IMR-90 (cell line): ENCODE measurements at places on chromosomes 5 and 9. TPM values are rescaled to one million over a fixed set of nuclear protein-coding genes. Genes with fewer than 3 reads are reported as not detected.

The TMOD1 gene
- total RNA-seq, result 0.18 and 0.28 TPM in 2 replicates

The C9 gene
- total RNA-seq, result not detected in 2 replicates

The CTSV gene
- total RNA-seq, result 0.54 and 0.56 TPM in 2 replicates

The NUTM2G gene
- not detected in 2 replicates for total RNA-seq

The FGF10 gene
- not detected in 2 replicates for total RNA-seq

The GABRA1 gene
- not detected in 2 replicates for total RNA-seq

The ANXA1 gene
- total RNA-seq, result 583 and 637 TPM in 2 replicates

The DOCK8 gene
- total RNA-seq, result not detected in 2 replicates

The ANKRD18A gene
- not detected in 2 replicates for total RNA-seq

The ANKDD1B gene
- 0.28 TPM in 1 of 2 replicates, not detected in the other for total RNA-seq

The IER5L gene
- 12.5 and 14.4 TPM in 2 replicates for total RNA-seq
